ENCODE measurements at places on chromosomes 7 and 10.

DNA sequence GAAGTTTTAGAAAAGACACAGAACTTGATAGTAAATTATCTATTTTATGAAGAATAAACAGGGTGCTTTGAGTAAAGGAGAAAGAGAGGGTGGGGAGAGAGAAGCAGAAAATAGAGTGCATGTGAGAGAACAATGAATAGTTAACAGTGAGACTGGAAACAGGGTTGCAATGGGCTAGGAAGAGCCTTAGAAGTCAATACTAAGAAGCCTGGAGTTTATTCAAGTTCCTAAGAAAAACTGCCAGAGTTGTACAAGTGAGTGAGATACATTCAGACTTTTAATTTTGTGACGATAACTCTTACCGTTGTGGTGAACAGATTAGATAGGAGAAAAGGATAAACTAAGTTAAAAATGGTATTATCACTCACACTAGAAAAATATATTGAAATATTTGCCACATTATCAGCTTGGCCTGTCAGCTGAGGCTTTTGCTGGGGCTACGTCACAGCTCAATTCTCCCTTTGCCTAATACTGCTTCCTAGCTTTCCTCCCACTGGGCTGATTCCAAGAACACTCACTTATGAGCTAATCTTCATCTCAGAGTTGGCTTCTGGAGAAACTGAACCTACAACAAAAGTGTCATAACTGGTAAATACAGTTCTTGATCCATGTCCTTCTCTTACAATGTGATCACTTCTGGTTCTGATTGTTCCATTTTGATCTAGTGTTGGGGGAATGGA lies 92.7 kb downstream of the SEMA3D start:
- DNase-seq = no peak

DNA sequence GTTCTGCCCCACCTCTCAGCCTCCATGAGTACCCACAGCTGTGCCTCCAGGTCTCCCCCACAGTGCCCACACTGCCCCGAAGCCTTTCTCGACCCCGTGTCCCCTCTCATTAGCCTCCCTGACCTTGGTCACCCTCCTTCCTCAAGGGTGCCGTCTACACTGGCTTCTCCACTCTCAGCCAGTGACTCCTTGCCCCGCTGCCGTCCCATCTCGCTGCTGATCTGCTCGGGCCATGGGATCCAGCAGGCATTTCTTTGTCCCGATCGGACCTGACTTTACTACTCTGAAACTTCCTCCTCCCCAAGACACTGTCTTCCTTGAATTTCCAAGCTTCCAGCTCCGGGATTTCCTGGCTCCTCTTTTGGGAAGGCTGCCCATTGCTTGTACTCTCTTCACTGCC lies 31.3 kb downstream of the FKBP6 start:
- DNase-seq = no peak

DNA sequence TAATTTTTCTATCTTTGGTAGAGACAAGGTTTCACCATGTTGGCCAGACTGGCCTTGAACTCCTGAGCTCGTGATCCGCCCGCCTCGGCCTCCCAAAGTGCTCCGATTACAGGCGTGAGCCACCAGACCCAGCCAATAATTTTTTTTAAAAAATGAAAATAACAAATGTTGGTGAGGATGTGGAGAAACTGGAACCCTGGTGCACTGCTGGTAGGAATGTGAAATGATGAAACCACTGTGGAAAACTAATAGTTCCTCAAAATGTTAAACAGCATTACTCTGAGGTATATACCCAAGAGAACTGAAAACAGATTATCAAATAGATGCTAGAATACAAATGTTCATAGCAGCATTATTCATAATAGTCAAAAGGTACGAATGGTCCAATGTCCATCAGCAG lies 23.0 kb upstream of the YWHAG start:
- no peak for DNase-seq

- no peak for DNase-seq
These were observed 2.6 kb downstream of the MRPL43 start for GRCh38 chr10:100984672-100985177.

GRCh38 chr10:20065814-20066213 lies 249.6 kb downstream of the PLXDC2 start:
- DNase-seq = no peak

- DNase-seq = no peak
These were observed 93.8 kb downstream of the MAPK8 start for GRCh38 chr10:48400129-48400849.

DNA sequence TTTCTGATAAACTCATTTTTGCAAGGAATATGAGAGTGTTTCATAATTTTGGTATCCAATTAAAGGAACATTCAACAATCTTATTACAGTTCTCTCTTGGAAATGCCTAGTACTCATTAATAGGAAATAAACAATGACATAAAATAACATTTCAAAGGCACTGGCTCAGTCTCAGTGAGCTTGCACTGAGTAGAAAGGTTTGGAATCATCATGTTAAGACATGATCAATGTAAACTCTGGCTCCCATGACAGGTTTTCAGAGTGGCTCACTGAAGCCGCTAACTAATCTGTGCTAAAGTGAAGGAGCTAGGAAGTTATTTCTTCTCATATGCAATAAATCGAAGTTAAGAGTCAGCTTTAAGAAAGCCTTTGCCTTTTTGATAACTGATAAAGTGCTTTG lies 203.3 kb upstream of the HGF start:
- DNase-seq = no peak

GRCh38 chr7:74179935-74180604 lies 5.9 kb downstream of the EIF4H start:
- no peak for DNase-seq

- no peak for DNase-seq
These were observed 95.3 kb upstream of the AOAH start for GRCh38 chr7:36819639-36820038.

GRCh38 chr7:95373323-95373722 lies 22.9 kb downstream of the PON3 start:
- DNase-seq = no peak

GRCh38 chr10:125756853-125757487 lies 18.7 kb downstream of the MMP21 start:
- no peak for DNase-seq

DNA sequence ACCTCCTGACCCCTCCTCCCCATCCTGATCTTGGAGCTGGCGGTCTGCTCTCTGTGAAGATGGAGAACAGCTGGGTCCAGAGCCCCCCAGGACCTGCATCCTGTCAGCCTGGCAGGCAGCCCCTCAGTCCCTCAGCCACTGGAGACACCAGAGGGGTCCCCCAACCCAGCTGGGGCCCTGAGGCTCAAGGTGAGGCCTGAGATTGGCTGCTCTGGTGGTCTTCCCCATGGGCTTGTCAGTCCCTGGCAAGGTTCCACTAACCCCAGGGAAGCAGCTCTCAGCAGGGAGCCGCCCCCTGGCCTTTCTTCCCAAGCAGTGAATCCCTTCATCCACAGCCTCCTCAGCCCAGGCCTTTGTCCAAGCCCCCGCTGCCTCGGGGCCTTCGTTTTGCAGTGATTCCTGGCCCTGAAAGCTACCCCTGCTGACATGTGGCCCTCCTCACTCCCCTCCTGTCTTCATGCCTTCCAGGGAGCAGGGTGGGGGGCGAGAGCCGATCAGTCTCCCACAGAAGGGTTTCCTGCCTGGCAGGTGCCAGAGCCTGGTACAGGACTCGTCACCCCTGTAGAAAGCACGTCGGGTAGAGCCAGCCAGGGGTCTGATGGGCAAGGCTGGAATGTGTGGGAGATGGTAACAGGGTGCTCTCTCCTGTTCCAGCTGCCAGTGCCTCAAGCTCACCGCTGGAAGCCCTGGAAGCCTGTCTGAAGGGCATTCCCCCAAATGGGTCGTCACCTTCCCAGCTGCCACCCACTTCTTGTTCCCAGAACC lies 48.5 kb downstream of the ZNF467 start:
- no peak for DNase-seq

- DNase-seq = no peak
These were observed 48.4 kb downstream of the HGF start for GRCh38 chr7:81721437-81721836.

- no peak for DNase-seq
These were observed 150.5 kb downstream of the CYP26A1 start for GRCh38 chr10:93224005-93224779.

DNA sequence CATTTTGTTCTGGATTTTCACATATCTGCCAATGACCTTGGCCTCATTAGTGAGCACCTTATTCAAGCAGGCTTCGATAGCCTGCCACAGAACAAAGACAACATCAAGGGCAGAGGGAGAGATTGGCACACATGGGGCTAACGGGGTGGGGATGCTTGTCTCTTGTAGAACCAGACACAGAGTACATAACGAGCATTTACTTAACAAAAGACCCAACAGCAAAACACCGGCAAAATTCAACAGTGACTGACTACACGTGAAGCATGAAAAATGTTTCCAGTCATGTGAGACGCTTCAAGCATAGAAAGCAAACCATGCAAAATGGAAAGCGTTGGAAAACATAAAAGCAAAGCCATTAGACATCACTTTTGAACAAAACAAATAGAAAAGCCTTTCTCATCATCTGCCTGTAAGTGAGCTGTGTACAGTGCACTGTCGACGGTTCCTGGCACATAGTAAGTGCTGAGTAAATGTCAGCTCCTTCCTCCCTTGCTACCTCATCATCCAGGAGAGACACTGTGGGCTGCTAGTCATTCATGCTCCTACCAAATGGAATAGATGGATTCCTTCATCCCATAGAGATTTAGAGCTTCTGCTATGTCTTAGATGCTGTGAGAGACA lies 134.4 kb upstream of the AGK start:
- no peak for DNase-seq

- DNase-seq = no peak
These were observed 206.4 kb downstream of the KCNMA1 start for GRCh38 chr10:77431209-77431611.

GRCh38 chr10:290026-290725 lies 154.9 kb downstream of the ZMYND11 start:
- DNase-seq = no peak

DNA sequence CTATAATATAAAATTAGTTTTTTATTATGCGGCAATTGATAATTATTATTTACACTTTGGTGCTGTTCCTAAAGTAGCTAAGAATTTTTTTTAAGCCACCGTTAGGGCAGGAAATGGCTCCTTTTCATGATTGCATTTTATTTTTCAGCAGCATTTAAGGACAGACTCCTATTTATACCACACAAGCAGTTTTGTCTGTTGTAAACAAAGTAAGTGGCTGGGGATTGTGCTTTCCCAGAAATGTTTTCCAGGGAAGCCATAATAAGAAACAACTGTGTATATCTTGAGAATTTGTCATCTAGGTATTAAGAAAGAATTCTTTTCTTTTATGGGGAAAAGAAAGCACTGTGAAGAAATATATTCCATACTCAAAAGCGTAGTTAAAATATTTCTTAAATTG lies 232.0 kb downstream of the VTI1A start:
- no peak for DNase-seq

DNA sequence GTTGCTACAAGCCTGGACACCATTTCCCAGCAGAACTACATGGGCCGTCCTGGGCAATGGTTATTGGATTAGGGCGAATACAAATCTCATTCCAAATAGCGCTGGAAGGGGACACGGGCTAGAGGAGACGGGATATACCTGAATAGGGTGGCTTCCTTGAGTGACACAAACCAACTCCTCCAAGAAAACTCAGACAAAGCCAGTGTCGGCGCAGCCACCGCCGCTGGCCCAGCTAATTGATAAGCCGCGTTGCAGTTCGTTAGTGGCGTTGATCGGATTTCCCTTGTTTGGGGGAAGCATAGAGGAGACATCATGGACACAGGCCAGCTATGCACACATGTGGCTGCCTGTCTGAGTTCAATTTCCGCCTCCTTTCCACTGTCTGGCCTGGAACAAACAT lies 55.7 kb downstream of the EBF3 start:
- no peak for DNase-seq

- no peak for DNase-seq
These were observed 120.3 kb upstream of the CELF2 start for GRCh38 chr10:10897400-10897799.

DNA sequence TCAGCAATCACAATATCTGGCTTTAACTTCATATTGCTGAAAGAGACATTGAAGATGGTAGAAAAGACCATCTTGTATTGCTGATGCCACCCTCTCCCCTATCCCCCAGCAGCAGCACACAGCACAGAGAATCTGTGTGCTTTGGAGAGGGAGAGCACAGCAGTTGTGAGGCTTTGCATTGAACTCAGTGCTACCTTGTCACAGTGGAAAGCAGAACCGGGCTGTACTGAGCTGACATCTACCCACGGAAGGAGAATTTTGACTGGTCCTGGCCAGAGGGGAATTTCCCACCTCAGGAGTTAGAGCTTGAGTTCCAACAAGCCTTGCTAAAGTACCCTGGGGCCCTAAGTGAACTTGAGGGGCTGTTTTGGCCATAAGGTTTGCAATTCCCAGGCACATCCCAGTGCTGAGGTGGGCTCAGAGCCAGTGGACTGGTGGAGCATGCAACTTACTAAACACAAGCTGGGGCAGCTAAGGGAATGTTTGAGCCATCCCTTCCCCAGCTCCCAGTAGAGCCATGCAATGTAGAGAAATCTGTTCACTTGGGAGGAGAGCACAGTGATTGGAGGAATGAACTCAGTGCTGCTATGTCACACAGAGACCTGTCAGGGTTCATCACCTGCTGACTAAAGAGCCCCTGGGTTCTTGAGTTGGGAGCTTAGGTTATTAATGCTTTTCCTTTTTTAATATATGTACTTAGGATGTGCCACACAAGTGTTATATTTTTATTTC lies 62.1 kb downstream of the OR13A1 start:
- DNase-seq = no peak

Data from stimulated activated naive CD8-positive, alpha-beta T cell treated with anti-CD3 and anti-CD28 coated beads, Interleukin-15, Interleukin-2, amounts not matched to agents 100 U/mL and 50 U/mL, for 24 hours (primary cell).